GM13977 (cell line): ENCODE measurements at places on chromosomes 4 and X.
A peak's percentile ranks its signal among the peaks of the same experiment; 100 is the strongest.

GRCh38 chrX:147894366-147894963, 17.3 kb upstream of the FMR1 start:
- DNase-seq = no peak

GRCh38 chr4:39464886-39465501, 6.1 kb downstream of the LIAS start:
- DNase-seq = peak; percentile 36

DNA sequence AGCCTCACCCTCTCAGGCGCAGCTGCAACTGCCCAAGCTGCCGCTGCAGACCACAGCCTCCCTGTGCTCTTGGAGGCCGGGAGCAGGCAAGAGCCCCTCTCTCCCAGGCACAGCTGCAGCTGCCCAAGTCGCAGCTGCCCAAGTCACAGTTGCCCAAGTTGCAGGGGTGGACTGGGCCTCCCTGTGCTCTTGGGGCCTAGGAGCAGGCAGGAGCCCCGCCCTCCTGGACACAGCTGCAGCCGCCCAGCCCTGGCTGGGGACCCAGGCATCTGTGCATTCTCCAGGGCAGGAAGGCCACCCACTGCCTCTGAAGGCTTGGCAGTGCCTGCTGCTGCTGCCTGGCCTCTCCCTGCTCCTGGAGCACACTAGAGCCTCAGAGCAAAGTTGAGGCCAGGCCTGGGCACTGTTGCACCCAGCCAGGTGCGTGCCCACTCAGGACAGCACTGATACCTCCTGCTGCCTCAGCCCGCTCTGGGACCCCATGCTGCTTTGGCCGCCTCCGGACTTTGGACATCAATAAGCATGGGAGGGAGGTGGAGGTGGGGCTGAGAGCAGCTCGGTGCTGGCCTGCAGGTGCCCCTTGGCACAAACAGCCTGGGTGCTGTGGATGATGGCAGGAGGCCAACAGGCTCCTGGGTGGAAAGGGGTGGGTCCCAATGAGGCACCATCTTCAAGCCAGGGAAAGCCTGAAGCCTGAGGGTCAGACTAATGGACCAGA, 247.5 kb downstream of the PDGFC start:
- DNase-seq = no peak

GRCh38 chr4:143641361-143641760, 59.1 kb downstream of the FREM3 start:
- DNase-seq = no peak

- no peak for DNase-seq
Measured at GRCh38 chr4:78207541-78207940, 150.4 kb downstream of the FRAS1 start.

DNA sequence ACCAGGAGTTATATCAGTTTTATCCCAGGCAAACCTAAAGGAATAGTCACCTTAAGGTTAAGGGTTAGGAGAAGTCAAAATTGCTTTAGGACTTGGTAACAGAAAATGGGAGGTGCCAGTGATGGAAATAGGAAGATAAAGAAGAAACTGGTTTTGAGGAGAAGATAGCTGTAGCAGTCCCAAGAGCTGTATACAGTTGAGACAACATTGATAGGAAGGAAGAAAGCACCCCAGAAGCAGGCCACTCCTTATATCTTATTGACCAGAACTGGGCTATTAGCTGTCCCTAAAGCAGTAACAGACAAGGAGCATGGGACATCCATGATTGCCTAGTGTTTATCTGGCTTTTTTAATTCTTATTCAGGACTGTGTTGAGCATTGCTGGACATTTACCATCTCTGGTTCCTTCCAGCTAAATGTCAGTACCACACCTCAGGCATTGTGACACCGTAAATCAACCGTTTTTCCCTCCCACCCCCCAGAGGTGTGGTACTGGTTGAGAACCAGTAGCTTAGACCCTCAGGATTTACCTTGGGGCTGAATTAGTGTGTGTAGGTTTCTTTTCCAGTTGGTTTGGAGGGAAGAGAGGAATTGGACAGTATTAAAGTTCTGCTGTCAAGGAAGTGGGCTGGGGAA, 2.0 kb upstream of the PGRMC2 start:
- no peak for DNase-seq

DNA sequence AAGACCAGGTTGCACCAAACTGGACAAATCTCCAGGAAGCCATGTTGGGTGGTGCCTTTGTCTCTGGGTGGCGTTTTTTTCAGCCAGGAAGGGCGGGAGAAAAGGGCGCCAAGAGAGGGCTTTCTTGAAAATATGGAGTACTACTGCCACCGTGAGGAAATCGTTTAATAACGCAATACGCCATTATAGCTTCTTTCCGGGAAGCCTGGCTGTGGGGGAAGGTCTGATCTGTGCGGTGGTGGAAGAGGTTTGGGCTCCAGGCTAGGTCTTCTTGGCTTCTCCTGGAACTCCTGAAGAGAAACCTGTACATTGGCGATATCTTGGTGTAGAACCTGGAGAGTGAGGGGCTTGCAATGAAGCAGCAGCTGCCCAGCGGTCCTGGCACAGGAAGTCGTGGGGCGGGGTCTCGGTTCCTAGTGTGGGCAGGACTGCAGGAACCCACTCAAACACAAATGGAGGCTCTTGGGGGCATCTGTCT, 202.7 kb downstream of the OR13H1 start:
- DNase-seq = peak; percentile 23

DNA sequence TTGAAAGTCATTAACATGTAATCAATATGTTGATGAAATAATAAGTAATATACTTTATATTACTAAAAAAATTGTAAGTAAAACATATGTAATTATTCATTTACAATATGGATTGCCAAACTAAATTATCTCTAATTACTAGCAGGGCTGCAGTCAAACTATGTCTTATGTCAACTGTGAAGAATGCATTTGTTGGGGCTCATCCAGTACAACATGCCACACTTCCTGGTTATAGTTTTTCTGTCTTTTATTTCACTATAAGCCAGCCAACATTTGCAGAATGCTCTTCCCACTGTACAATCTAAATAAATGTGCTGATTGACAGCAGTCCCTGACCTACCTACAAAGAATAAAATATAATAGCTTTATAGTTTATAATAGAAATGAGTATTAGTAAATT, 975.4 kb upstream of the NDST4 start:
- no peak for DNase-seq

DNA sequence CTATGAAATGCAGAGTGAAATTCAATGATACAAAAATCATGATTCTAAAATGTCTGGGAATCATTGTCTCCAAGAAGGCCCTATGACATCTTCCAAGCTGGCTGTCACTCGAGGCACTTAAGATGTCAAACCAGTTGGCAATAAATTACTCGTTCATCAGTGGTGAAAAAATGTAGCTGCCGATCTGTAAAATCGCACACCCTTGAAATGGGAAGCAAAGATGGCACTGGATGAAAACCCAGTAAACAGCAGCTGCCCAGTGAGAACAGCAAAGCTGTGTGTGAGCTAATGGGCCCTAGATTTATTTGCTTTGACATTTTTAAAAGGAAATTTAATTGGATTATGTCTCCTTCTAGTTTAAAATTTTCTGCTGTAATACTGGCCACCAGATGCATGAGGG, 181.9 kb upstream of the NDP start:
- no peak for DNase-seq

- no peak for DNase-seq
Measured at GRCh38 chr4:89242864-89243732, 64.5 kb downstream of the GPRIN3 start.

DNA sequence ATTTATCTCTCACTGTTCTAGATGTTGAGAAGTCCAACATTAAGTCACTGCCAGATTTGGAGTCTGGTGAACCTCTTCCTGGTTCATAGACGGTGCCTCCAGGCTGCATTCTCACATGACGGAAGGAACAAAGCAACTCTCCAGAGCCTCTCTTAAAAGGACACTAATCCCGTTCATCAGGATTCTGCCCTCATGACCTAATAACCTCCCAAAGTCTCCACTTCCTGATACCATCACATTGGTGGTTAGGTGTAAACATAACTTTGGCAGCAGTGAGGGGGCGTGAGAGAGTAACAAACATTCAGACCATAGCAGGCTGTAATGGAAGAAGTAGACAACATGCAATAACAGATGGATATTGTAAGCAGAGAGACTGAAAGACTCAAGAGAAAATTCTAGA, 388.6 kb downstream of the PDHA2 start:
- no peak for DNase-seq

DNA sequence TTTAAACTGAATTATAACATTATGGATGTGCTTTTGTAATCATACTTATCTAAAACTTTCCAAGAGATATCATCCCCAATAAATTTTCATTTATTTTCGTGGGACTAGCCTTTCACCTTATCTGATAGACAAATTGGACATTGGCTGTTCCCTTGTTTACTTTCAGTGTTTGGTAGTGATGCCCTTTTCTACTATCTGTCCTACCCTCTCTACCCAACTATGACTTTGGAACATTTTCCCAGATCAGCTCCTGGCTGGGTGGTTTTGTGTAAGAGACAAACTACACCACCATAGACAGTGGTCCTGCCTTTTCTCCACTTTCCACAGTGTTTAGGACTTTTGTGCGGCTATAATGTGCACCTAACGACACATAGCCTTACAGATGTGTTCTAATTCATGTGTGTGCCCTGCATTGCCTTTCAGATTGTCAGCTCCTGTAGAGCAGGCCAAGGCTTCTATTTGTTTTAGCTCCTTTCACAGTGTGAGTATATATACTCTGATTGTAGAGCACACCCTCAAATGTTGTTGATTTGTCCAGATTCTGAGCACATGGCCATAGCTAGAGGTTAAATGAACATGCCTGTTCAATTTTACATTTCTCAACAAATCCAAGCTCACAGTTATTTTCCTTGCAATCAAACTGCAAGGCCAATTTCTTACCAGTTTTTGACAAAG, 63.0 kb upstream of the TRPC5OS start:
- DNase-seq = no peak

- DNase-seq = no peak
Measured at GRCh38 chr4:134948110-134948642, 746.6 kb upstream of the PABPC4L start.

DNA sequence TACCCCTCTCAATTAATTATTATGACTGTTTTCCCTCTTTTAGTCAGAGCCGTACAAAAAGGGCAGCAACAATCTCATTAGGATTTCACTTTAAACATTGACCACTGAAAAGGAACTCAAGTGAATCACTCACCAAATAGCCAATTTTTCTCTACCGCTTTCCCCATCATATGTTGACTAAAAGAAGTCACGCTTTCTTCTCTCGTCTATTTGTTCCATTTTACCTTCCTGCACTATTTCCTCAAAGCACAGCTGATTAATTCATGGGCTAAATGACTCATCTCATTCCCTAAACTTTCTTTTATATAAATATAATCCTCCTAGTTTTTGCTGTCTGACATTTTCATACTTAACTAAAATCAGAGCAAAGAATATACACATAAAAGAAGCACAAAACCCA, 8.2 kb downstream of the MID1 start:
- DNase-seq = no peak

- no peak for DNase-seq
Measured at GRCh38 chrX:103092942-103093341, at the start of gene NXF3. Gene NXF3 (minus strand): TSS chrX:103093143. CDS start chrX:103093023, 120 bp downstream.

- no peak for DNase-seq
Measured at GRCh38 chr4:138802499-138802898, 213.1 kb upstream of the NOCT start.

DNA sequence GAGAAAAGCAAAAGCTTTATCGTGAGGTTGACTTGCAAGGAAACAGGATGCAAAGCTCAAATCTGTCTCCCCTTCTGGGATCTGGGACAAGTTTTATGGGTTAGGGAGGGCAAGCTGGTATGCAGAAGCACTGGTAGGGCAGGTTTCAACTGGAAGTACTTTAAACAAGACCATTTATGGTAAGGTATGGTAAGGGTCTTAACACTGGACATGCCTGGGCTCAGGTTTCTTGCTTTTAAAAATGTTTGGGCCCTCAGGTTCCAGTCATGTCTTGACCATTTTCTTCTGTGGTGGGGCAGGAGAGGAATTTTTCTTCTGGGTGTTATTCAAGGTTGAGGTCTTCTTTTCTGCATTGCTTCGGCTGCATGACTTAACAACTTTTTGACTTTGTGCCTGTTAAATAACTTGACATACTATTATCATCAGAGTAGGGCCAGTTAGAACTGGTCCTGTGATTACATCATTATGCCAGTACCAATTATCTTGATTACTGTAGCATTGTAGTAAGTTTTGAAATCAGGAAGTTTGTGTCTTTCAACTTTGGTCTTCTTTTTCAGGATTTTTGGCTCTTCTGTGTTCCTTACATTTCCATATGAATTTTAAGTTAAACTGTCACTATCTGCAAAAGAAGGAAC, 33.7 kb downstream of the CD38 start:
- DNase-seq = no peak

DNA sequence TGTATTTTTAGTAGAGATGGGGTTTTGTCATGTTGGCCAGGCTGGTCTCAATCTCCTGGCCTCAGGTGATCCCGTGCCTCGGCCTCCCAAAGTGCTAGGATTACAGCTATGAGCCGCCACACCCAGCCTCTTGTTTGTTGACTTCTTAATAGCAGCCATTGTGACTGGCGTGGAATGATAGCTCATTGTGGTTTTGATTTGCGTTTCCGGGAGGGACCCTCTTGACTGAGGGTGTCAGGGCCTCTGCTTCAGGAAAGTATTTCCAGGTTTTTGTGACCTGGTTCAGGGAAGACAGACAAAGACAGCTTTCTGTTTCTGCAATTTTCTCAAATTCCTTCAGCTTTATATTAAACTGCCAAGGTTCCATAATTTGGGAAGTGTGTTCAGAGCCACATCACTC, 15.1 kb downstream of the CSF2RA start:
- no peak for DNase-seq

- DNase-seq = no peak
Measured at GRCh38 chr4:27828843-27829242, 968.2 kb downstream of the STIM2 start.

DNA sequence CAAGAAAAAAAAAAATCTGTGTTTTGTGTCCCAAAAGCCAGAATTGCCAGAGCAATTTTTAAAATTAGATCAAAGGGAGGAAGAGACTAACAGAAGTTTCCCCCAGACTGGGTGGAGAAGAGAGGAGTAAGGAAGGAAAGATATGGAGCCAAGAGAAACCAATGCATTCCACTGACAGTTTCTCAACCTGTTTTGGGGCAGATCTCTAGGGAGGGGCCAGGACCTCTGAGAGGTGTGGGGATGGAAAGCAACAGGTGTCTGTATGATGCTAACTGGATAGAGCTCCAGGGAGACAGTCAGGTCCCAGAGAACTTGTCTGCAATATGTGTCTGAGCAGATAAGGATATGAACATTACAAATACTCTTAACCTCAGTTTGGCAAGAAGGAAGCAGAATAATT, 22.7 kb upstream of the GAB1 start:
- DNase-seq = no peak

- no peak for DNase-seq
Measured at GRCh38 chr4:7893539-7893938, 46.1 kb downstream of the AFAP1 start.

DNA sequence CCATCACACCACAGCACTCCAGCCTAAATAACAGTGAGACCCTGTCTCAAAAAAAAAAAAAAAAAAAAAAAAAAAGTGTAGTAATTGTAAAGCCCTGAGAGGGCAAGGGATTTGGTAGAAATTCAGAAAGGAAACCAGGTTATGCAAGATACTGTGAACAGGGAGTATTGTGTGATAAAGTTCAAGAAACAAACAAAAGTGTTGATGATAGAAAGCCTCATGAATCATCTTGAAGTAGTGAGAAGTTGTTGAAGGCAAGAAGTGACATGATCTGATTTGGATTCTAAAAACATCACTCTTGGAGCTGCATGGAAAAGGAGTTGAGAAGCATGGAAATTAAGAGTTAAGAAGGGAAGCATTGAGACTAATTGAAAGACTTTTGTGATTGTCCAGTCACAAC, 102.2 kb downstream of the RAP1GDS1 start:
- no peak for DNase-seq

GRCh38 chrX:43676971-43677572, 21.0 kb downstream of the MAOA start:
- no peak for DNase-seq
